ENCODE measurements at places on chromosomes 1 and 21.

DNA sequence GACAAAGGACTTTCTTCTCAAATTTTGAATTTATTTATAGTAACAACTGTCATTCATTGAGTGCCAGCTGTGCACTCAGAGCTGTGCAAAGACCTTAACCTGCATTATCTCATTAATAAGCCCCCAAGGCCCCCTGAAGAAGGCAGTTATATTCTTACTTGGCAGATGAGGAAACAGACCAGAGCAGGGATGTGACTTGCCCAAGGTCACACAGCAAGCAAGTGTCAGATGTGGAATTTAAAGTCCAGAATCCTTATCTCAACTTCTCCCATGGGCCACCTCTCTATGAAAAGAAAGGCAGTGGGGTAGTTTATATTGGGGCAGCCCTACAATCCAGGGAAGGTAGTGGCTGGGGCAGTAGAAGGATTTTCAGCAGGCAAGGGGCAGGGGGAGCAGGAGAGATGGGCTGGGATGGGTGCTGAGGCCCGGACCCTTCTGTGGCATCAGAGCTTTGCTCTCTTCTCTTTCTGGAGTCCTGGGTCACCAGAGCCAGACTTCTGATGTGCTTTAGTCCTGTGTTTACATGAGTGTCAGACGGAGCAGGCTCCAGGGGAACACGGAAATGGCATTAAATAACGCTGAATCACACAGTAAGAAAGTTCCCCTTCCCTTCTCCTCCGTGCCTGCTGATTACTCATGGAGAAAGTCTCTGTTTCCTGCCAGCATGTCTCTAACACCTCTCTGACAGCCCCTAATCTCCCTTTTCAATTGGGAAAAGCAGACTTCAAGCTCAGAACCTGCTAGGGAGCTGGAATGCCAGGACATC is 39.5 kb downstream of the EPHB2 start:
- peak; percentile 91 for DNase-seq

DNA sequence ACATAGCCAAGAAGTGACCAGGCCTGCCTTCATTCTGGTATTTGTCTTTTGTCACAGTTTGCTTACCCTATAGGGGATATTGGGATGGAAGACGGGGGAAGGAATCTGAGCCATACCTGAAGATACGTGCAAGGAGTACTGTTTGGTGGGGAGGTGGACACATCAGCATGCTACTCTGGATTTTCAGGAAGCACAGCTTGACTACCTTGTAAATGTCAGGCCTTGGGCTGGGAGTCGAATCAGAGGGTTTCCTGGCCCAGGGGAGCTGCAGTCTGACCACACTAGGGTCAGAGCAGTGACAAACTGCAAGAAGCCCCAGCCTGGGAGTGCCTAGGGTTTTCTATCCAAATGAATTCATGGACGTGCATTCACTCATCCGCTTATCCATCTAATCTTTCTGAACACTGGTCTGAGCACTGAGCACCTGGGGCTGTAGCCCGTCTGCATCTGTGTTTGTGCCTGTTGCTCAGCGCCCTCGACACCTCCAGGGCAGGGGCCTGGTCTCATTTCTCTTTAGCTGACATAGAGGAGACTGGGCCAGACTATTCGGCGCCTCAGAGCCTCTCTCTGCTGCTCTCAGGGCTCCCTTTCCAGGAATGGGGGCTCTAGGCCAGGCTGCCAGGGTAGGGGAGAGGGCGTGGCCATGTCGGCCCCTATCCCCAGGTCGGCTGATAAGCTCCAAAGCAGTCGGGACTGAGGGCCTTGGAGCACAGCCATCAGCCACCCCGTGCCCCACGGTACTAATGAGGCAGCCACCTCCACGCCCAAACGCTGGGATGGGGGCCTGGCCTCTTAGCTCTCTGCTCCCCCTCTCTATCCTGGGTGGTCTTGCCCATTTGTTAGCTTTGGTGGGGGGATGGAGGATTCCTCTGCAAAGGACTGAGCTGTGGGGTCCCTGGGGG is 47.0 kb upstream of the SLC2A1 start:
- DNase-seq: no peak

DNA sequence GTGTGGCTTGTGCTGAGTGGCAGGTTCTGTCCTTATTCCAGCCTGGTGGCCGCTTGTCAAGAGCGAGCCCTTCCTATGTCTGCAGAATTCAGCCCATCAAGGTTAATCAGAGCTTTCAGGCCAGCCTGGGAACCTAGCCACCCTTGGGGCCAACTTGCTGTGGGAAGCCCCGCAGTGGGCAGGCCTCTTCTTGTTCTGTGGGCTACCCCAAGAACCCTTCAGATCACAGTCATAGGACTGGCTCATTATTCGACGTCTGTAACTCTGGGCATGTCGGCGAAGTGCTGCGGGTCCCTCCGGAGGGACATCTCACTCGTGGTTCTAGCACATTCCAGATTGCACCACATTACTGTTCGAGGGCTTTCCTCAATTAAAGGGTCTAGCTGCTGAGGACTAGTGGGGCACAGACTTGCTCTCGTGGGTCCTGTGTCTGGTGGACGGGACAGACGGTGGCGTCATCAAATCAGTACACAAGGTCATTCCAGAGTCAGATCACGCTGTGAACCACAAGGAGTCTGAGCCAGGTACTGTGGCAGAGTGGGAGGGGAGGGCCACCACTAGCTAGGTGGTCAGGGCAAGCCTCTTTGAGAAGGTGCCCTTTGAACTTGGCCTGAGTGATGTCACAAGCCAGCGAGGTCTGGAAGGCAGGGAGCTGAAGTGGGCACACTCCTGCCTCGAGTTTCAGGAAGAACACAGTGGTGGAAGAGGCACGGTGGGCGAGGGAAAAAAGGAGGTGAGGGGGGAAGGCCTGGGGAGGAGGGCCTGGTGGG is 20.3 kb upstream of the TNFRSF1B start:
- DNase-seq: no peak

DNA sequence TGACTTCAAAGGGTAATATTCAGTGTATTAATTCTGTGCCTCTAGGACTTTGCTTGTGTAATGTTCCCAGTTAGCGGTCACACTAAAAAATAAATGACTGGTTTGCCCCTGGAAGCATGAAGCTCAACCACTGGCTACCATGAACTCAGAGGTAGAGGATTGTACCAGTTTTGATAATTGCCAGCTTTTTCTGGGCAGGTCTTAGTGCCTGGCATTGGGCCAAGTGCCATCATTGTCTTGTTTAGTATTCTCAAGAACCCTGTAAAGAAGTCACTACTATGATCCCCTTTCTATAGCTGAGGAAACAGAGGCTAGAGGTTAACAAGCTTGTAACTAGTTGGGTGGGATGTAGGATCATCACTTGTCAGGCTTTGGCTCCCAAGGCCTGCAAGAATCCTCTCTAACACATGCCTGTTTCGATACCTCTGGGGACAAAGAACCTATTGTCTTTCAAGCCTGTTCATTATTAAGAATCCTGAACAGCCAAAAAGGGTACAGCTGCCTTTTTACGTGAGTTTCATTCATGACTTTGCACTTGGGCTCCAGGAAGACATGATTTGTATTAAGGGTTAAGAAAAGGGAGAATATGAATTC is 121.9 kb upstream of the JUN start:
- no peak for DNase-seq

GRCh38 chr1:229121845-229122436 is 149.0 kb upstream of the RAB4A start:
- DNase-seq: no peak

- DNase-seq: no peak
Measured at GRCh38 chr1:181778640-181779260, 282.8 kb downstream of the ZNF648 start.

DNA sequence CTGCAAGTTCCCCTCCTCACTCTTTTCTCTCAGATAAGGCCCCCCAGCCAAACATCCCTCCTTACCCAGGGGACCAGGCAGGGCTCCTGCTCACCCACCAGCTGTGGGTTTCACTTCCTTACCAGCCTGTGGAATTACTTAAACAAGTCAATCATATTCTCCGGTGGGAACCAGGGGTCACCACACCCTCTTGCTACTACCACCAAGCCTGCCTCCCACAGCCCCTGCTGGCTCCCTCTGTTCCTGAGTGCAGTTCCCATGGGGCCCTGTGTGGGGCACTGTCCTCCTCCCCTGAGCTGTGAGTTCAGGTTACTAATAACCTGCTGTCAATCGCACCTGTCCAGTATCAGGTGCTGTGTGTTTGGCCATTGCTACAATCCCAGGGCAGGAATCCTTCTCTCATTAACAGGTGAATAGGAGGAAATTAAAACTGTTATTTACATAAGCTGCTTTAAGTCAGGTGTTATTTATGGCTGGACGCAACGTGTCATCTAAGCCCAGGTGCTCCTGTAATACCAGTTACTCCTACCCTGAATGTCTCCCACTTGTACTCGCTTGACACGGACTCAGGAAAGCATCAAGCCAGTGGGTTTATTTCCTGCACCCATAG is 53.1 kb upstream of the LBR start:
- no peak for DNase-seq

DNA sequence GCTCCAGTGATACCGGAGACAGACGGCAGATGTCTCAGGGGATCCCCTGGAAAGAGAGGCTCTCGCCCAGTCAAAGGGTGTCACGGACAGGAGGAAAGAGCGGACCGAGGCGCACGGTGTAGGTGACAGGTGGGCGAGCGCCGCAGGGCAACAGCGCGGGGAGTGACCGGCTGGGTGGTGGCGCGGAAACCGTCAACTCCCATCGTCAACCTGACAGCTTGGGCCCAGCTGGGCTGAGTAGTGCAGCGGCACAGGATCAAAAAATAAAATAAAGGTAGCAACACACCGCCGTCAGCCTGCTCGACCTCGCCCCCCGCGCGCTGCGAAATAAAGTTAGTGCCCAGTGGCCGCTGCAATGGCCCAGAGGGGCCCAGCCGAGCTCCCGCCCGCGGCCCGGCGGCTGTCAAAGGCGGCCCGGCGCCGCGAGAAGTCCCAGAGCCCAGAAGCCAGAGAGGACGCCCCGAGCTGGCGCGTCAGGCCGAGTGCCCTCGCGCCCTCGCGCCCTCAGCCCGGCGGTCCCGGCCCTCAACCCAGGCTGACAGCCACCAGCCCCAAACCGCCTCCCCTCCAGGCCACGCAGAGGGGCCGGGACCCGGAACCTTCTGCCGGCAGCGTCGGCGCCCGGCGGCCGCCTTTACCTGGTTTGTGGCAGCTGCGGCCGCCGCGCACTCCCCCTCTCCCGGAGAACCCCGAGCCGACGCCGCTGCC is at the start of gene LYST:
Gene LYST, minus strand, starts transcription at position 702 of the 708 bp plus-strand sequence. CDS start 36,489 bp downstream, outside the sequence.
- DNase-seq: peak; percentile 77

DNA sequence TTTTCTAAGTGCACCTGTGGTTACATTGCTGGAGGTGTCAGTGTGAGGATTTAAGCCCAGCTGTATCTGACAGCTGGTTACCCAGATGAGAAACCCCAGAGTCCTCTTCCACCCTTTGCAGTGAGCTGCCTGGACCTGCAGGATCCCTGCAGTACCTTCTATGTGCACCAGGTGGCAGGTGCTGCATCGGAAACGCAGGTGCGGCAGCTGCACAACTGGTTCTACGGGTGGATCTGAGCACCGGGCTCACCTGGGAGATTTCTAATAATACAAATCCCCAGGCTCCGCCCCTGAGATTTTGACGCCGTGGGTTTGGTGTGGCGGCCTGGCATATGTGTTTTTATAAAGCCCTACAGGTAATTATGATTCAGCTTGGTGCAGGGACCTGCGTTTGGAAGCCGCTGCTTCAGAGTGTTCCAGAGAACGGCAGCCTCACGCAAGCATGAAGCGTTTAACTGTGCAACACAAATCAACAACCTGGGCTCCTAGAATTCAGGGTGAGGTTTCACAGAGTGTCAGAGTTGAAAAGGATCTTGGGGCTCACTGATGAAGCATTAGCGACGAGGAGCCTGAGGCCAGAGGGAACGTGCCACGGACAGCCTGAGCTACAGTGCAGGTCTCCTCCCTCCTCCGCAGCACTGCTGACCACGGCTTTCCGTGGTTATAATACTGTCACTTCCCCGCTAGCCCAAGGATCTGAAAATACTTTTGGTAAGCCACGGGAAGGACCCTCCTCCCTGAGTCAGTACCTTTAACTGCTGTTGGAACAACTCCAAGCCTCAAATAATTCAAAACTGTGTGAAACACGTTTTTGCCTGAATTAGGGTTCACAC is 96.7 kb upstream of the TRABD2B start:
- peak; percentile 4 for DNase-seq

- peak; percentile 69 for DNase-seq
Measured at GRCh38 chr21:45618287-45618686, 25.2 kb upstream of the PCBP3 start.

DNA sequence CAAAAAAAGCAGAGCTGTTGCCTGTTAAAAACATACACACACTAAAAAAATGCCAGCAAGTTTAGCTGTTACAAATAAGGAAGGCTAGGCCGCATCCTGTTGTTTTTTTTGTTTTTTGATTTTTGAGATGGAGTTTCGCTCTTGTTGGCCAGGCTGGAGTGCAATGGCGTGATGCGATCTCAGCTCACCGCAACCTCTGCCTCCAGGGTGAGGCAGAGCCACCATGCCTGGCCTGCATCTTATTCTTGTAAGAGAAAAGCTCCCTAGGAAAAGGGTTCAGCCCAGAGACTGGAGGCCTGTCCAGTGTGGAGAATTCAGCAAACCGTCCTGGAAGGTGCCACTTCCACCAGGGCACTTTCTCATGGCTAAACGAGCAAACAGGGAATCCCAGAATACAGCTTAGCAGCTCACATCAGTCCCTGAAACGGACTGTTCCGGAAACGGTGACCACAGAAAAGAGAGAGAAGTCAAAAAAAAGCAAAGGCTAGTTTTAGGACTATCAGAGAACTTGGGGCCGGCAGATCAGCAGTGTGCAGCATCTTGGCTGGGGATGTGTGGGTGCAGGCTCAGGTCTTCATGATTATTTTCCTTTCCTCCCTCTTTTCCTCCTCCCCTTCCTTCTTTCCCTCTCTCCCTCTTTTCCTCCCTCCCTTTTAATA is 283.6 kb downstream of the AJAP1 start:
- DNase-seq: no peak

- DNase-seq: no peak
Measured at GRCh38 chr1:5939271-5940170, 52.7 kb downstream of the NPHP4 start.

GRCh38 chr1:43557744-43558245 is 27.1 kb downstream of the PTPRF start:
- DNase-seq: no peak

- DNase-seq: no peak
Measured at GRCh38 chr1:38699330-38700076, 160.1 kb downstream of the RRAGC start.

- DNase-seq: no peak
Measured at GRCh38 chr1:34795916-34796315, 3.1 kb downstream of the GJA4 start.

GRCh38 chr1:5944154-5944842 is 47.9 kb downstream of the NPHP4 start:
- DNase-seq: no peak

GRCh38 chr1:77316966-77317365 is 35.1 kb downstream of the AK5 start:
- peak; percentile 29 for DNase-seq

GRCh38 chr21:31802331-31802730 is 70.4 kb upstream of the SCAF4 start:
- DNase-seq: no peak

- no peak for DNase-seq
Measured at GRCh38 chr1:29240400-29240837, 4.1 kb downstream of the PTPRU start.

DNA sequence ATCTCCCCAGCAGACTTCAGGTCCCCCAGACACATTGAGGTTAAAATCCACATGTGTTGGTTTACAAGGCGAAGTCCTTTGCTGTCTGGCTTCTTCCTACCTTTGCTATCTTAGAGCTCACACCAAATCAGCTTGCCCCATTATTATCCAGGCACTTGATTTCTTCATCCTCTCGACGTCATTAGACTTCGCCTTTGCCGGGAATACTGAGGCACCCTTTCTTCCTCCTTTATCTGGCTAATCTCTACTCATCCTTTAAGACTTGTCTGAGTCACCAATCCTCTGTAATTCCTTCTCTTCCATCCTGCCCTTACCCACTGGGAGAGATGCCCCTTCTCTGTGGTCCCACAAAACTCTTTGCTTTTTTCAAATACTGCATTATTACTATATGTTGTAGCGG is 9.2 kb upstream of the XCL2 start:
- no peak for DNase-seq

Measured in foreskin fibroblast (primary cell).